Activated CD8-positive, alpha-beta memory T cell treated with anti-CD3 and anti-CD28 coated beads, Interleukin-2, amount 10 ng/mL, durations not matched to agents 7 days and 5 days (primary cell): ENCODE measurements at places on chromosomes 16 and 17. TPM values are rescaled to one million over a fixed set of nuclear protein-coding genes. Genes with fewer than 3 reads are reported as not detected.

GRCh38 chr17:46099865-46100264 lies 93.4 kb downstream of the KANSL1 start:
- no peak for DNase-seq

The DDX19B gene
- 34.8 TPM for total RNA-seq

The FADS6 gene
- not detected for total RNA-seq

DNA sequence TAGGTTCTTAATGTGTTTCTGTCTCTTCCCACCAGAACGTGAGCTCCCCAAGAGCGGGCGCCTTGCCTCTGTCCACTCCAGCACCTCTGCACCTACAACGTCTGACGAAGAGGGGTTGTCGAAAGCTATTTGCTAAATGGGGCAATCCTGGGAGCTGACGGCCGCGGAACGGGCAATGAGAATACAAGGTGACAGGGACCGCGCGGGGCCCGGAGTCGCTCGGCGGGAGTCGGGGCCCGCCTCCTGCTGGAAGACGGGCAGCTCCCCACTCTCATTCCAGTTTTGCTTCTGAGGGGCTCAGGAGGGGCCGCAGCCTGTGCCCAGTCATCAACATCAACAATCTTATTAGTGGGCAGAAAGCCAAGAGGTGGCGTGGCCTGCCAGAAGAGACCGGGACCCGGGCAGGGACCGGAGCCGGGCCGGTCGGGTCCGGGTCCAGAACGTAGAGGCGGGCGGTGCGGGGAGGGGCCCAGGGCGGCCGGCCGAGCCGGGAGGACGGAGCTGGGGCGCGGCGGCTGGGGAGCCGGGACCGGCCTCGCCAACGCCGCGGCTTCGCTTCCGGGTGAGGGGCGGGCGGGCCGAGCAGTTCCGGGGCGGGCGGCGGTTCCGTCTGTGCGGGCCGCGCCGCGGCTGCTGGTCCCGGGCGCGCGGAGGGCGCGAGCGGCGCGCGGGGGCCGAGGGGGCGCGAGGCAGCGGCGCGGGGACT lies at the start of gene MOSMO:
Gene MOSMO (plus strand): TSS at position 603 of the 706 bp plus-strand sequence. CDS start 191 bp downstream, outside the sequence.
- DNase-seq, result peak; percentile 73

- DNase-seq, result peak; percentile 88
Measured at GRCh38 chr17:57463103-57463885, 207.0 kb downstream of the MSI2 start.

The TERB1 gene
- not detected for total RNA-seq

The AIPL1 gene
- not detected for total RNA-seq

GRCh38 chr17:65518256-65518655 lies 43.2 kb downstream of the AXIN2 start:
- DNase-seq, result no peak

The C17orf100 gene
- total RNA-seq, result 1.4 TPM

- DNase-seq, result no peak
Measured at GRCh38 chr17:80277751-80278671, 17.4 kb downstream of the RNF213 start.

DNA sequence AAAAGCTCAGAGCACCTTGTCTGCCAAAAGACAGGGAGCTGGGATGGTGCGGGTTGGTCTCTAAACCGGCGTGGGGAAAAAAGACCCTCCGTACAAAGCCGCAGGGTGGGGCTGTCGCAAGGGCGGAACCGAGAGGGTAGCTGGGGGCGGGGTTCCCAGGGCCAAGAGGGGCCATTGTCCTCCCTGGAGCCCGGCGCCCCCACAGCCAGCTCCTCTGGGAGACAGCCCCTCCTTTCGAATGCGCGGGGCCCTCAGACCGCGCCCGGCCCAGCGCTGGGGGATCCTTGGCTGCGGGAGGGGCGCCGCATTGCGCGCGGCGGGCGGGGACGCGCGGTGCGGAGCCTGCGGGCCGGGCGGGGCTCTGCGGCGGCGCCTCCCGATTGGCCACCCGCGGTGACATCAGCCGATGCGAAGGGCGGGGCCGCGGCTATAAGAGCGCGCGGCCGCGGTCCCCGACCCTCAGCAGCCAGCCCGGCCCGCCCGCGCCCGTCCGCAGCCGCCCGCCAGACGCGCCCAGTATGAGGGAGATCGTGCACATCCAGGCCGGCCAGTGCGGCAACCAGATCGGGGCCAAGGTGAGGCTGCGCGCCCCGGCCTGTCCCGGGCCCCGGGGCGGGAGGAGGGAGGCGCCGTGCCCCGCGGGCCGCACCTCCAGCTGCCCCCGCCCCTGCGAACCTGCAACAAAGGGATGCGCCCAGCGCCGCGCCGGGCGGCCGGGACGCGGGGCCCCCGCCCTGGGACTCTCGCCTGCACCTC lies at the start of gene TUBB3:
Gene TUBB3 (plus strand): TSS at position 459 of the 756 bp plus-strand sequence. CDS start 60 bp downstream, at position 519.
- DNase-seq, result peak; percentile 77

- DNase-seq, result no peak
Measured at GRCh38 chr16:56852401-56852730, 12.6 kb upstream of the SLC12A3 start.

DNA sequence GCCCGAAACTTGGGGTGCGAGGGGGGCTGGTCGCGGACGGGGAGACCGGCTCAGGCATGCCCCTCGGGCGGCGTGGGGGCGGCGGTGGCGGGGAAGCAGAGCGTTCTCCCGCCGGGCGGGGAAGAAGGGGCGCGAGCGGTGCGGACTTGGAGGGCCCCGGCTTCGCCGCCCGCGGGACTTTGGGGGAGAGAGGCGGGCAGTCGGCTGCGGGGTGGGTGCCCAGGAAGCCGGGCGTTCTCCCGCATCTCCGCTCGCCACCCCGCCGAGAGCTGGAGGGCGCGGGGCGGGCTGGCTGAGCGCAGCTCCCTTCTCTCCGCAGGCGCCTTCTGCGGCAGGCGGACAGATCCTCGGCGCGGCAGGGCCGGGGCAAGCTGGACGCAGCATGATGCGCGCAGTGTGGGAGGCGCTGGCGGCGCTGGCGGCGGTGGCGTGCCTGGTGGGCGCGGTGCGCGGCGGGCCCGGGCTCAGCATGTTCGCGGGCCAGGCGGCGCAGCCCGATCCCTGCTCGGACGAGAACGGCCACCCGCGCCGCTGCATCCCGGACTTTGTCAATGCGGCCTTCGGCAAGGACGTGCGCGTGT lies 772 bp downstream of the NTN1 start:
- no peak for DNase-seq

DNA sequence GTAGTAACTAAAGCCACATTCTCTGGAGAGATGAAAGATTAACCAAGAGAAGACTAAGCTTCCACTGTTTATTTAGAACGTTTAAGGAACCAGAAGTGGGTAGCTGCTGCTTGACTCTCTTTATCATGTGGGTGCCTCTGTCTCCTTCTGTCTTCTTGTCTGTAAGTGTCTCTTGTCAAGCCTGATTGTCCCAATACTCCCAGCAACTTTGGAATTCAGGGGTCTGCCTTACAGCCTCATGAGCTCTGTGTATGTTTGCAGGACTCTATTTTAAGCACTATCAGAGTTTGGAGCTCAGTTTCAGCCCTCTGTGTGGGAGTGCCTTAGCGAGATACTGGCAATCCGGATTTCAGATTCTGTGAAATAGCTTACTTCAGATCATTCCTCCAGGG lies 29.3 kb upstream of the SPACA3 start:
- DNase-seq, result no peak

DNA sequence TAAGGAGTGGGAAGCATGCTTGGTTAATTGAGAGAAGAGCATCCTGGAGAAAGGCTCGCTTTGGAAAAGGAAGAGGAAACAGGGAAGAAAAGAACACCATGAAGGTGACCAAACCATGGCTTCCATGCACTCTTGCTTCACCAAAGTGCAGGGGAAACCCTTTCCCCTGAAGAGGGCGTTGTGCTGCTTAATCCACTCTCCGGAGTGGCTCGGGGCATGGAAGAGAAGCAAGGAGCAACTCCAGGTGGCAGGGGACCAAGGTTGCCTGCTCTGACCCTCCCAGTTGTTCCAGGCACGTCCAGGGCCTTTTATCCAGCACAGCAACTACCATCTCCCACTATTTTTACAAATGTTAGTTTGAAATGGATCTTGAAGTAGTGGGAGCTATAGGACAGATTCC lies 108.1 kb downstream of the STX8 start:
- no peak for DNase-seq
